ENCODE measurements at places on chromosomes 1 and 21. TPM values are rescaled to one million over a fixed set of nuclear protein-coding genes. Genes with fewer than 3 reads are reported as not detected.

The NTMT2 gene
- total RNA-seq, result not detected

The CA6 gene
- total RNA-seq, result not detected

DNA sequence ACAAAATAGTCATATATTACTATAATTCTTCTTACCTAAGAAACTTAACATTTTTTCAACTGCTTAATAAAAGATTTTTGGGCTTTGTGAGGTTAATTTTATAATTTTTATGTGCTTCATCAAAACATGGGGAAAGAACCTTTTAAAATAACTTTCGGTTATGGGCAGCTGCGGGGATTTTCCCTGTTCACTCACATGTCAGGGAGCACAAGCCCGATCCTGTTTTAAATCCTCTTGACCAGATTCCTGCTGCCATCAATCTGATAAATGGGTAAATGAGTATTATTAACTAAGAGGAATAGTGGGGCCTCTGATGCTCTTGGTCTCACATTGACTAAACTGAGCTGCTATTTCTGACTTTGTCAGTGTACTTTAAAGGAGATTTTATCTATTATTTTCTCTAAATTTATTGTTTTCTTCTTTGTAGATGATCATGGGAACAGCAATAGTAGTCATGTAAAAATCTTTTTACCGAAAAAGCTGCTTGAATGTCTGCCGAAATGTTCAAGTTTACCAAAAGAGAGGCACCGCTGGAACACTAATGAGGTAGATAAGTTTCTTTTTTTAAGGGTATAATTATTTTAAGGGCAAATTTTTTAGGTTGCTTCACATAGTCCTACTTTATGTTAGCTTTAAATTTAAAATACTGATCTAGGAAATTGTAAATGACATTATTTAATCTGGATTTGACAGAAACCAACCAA lies 39.6 kb downstream of the CAMTA1 start:
- H3K27ac ChIP-seq, result no peak overlapping the region
- no peaks in the 10 kb centered on the region for H3K27me3 ChIP-seq
- peak overlapping the region; percentile 34 for H3K4me3 ChIP-seq

DNA sequence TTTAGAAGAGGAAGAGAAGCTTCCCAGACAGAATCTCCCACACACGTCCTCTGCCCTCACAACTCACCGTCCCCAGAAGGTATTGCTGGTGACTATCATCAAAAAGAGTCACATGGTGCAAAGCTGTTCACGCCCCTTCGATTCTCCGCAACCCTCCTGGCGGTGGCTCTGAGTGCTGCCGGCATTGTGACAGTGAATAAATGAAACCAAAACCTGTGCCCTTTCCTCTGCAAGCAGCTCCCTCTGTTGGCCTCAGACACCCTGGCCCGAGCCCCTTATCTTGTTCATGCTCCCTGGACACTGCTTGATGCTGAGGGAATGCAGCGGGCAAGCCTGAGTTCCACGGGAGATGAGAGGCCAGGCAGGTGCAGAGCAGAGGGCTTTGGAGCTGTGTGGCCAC lies 510.3 kb downstream of the NPHP4 start:
- H3K4me1 ChIP-seq, result no peaks in the 10 kb centered on the region
- no peak overlapping the region for H3K4me3 ChIP-seq
- no peak overlapping the region for H3K27ac ChIP-seq

The PLA2G2F gene
- not detected for total RNA-seq

GRCh38 chr1:44822981-44823451 lies 14.7 kb downstream of the BTBD19 start:
- H3K4me3 ChIP-seq, result no peak overlapping the region
- no peaks in the 10 kb centered on the region for H3K36me3 ChIP-seq
- no peak for DNase-seq
- no peak overlapping the region for H3K27ac ChIP-seq
- H3K27me3 ChIP-seq, result no peaks in the 10 kb centered on the region

DNA sequence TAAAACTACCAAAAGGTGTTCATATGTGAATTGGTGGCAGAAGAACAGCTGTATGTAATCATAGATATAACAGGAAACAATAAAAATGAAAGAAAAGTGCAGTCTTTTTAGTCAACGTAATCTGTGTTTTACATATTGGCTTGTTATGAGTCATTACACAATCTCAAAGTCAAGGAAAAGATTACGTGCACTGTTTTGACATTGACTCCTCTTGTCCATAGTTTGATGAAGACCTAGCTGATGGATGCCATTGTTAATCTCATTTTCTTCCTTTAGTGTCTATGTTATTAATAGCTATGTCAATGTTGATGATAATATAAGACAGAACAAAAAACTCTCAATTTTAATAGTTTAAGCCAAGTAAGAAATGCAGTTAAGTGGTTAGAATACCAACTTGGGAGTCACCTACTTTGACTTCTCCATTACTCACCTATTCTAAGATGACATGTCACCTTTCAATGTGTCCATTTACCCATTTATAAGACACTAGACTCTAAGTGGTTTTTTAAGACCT lies 84.5 kb upstream of the SAMSN1 start:
- H3K27me3 ChIP-seq, result no peaks in the 10 kb centered on the region
- DNase-seq, result no peak
- no peak overlapping the region for H3K27ac ChIP-seq
- H3K4me1 ChIP-seq, result no peaks in the 10 kb centered on the region
- no peak overlapping the region for H3K4me3 ChIP-seq
- no peaks in the 10 kb centered on the region for H3K36me3 ChIP-seq

DNA sequence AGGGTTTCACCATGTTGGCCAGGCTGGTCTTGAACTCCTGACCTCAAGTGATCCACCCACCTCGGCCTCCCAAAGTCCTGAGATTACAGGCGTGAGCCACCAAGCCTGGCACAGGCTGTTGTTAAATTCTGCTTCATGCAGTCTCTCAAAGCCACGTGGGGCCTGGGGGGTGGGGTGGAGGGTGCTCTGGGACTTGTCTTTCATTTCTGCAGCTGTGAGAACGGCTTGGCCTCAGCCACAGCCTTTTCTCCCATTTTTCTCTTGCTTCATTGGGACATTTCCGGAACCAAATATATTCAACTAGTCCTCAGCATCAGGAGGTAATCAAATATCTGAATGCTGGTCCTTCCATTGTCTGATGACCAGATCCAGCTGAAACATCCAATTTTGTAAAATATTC lies 27.6 kb upstream of the KCNE2 start:
- no peaks in the 10 kb centered on the region for H3K36me3 ChIP-seq
- H3K4me1 ChIP-seq, result peaks cover 5% of the 10 kb centered on the region
- H3K27me3 ChIP-seq, result no peaks in the 10 kb centered on the region
- no peak overlapping the region for H3K27ac ChIP-seq

DNA sequence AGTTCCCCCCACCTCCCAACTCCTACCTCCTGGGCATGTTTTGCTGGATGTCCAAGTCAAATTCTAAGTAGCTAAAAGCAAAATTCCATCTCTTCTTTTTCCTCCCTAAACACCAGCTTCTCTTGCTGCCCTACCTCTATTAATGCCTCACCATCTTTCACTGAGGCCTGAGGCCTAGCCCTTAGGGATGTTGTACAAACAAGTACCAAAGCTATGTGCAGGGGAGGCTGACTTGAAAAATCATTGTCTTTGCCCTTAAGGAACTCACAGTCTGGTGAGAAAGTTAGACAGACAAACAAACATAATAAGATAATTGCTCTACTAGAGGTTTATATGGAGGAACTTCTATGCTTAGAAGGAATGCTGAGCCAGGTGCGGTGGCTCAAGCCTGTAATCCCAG lies 25.3 kb upstream of the SYNC start:
- H3K27me3 ChIP-seq, result no peaks in the 10 kb centered on the region
- no peaks in the 10 kb centered on the region for H3K4me1 ChIP-seq
- H3K36me3 ChIP-seq, result no peaks in the 10 kb centered on the region
- H3K27ac ChIP-seq, result no peak overlapping the region

GRCh38 chr1:100266741-100267140 lies 725 bp downstream of the RTCA start:
- no peaks in the 10 kb centered on the region for H3K27me3 ChIP-seq
- no peak for DNase-seq
- peaks cover 6% of the 10 kb centered on the region for H3K36me3 ChIP-seq

GRCh38 chr1:87246436-87246835 lies 82.2 kb upstream of the LMO4 start:
- no peaks in the 10 kb centered on the region for H3K36me3 ChIP-seq
- DNase-seq, result no peak
- H3K27me3 ChIP-seq, result no peaks in the 10 kb centered on the region
- no peak overlapping the region for H3K27ac ChIP-seq
- no peaks in the 10 kb centered on the region for H3K4me1 ChIP-seq
- no peak overlapping the region for H3K4me3 ChIP-seq

GRCh38 chr21:32587651-32588050 lies 2.3 kb upstream of the TCP10L start:
- H3K36me3 ChIP-seq, result no peaks in the 10 kb centered on the region
- no peak overlapping the region for H3K27ac ChIP-seq
- DNase-seq, result no peak
- no peaks in the 10 kb centered on the region for H3K4me1 ChIP-seq

The OR2T8 gene
- total RNA-seq, result not detected

GRCh38 chr1:55329091-55329490 lies 113.9 kb upstream of the USP24 start:
- H3K27me3 ChIP-seq, result peaks cover 2% of the 10 kb centered on the region
- H3K36me3 ChIP-seq, result no peaks in the 10 kb centered on the region
- DNase-seq, result peak; percentile 54
- H3K27ac ChIP-seq, result no peak overlapping the region
- no peak overlapping the region for H3K4me3 ChIP-seq

The TRIM67 gene
- total RNA-seq, result not detected

- H3K27me3 ChIP-seq, result no peaks in the 10 kb centered on the region
- H3K36me3 ChIP-seq, result no peaks in the 10 kb centered on the region
- no peaks in the 10 kb centered on the region for H3K4me1 ChIP-seq
- no peak overlapping the region for H3K4me3 ChIP-seq
- no peak for DNase-seq
Observed at GRCh38 chr1:11443043-11443442, 35.9 kb upstream of the DISP3 start.

The HES3 gene
- total RNA-seq, result not detected

DNA sequence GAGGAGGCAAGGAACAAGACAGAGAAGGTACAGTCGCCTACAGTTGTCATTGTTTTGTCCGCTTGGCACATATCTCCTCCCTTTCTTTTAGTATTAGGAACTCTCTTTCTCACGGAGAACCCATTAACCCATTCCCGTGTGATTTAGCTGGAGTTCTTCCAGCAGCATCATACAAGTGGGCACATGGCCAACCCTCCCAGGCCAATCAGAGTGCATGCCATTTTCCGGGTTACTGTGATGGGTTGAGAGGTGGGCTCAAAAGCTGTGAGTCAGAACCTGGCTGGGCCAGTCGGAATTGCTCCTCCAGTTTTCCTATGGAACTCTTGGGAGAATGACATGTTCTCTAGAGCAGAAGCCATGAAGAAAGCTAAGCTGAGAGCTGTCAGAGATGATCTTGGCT lies 83.1 kb upstream of the SOD1 start:
- H3K36me3 ChIP-seq, result no peaks in the 10 kb centered on the region
- no peak for DNase-seq
- H3K27ac ChIP-seq, result no peak overlapping the region
- H3K27me3 ChIP-seq, result no peaks in the 10 kb centered on the region

The RGS16 gene
- 20.9 TPM for total RNA-seq

The GBP5 gene
- total RNA-seq, result 7.9 TPM

DNA sequence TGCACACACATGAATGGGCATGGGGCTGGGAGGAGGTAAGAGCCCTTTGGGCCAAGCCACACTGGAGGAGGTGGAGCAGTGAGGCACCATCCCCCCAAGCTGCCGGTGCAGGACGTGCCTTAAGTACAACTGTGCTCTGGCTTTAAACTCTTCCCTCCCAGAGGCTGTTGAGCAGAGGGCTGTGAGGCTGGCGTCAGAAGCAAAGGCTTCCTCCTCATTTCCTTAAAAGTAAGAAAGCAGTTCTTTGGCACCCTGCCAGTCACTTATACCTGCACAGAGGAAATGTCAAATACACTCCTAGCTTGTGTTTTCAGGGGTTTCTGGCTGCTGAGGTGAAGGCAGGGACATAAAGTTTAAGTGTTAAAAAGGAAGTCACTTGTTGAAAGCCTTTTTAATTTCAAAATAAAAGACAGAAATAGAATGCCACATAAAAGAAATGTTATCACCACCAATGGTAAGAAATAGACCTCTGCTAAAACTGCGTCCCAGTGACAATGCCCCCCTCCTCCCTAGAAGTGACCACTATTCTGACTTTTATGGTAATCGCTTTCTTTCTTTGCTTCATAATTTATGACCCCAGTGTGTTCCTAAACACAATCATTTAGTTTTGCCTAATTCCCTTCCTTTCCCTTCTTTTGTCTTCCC lies 33.0 kb downstream of the LAMC2 start:
- no peaks in the 10 kb centered on the region for H3K36me3 ChIP-seq
- peak overlapping the region; percentile 11 for H3K27ac ChIP-seq
- H3K4me3 ChIP-seq, result no peak overlapping the region
- no peaks in the 10 kb centered on the region for H3K27me3 ChIP-seq
- peak; percentile 54 for DNase-seq

The DPT gene
- 73.2 TPM for total RNA-seq

- H3K4me1 ChIP-seq, result no peaks in the 10 kb centered on the region
- no peak overlapping the region for H3K4me3 ChIP-seq
- no peaks in the 10 kb centered on the region for H3K27me3 ChIP-seq
Observed at GRCh38 chr1:156794506-156795373, 21.9 kb downstream of the SH2D2A start.

- H3K4me1 ChIP-seq, result no peaks in the 10 kb centered on the region
- no peak overlapping the region for H3K4me3 ChIP-seq
- H3K27me3 ChIP-seq, result no peaks in the 10 kb centered on the region
- H3K36me3 ChIP-seq, result no peaks in the 10 kb centered on the region
- DNase-seq, result no peak
Observed at GRCh38 chr1:243930822-243931671, 81.0 kb upstream of the AKT3 start.

DNA sequence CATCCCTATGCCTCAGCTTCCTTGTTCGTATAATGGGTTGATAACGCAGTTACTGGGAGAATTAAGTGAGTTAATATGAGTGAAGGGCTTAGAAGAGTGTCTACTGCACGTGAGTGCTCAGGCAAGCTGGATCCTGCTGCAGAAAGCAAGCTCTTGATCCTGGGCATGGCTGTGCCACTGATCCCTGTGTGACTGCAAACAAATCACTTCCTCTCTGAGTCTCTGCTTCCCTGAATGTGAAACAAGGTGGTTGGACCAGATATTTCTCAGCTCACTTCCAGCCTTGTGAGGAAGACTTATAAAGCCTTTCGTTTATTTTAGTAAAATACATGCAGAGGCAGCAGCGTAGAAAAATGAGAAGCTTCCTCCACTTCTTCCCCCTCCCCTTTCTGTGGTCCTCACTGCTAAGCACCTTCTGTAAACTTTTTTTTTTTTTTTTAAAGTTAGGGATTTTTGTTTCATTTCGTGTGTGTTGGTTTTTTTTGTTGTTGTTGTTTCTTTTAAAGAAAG lies 13.8 kb downstream of the PSEN2 start:
- no peak overlapping the region for H3K27ac ChIP-seq
- H3K36me3 ChIP-seq, result no peaks in the 10 kb centered on the region
- H3K4me3 ChIP-seq, result no peak overlapping the region

The CHRM3 gene
- total RNA-seq, result 3.8 TPM
